HL-60 (cell line): ENCODE measurements at places on chromosomes 2 and 18.

GRCh38 chr2:213500881-213501280, 216.6 kb downstream of the SPAG16 start:
- no peak for DNase-seq

DNA sequence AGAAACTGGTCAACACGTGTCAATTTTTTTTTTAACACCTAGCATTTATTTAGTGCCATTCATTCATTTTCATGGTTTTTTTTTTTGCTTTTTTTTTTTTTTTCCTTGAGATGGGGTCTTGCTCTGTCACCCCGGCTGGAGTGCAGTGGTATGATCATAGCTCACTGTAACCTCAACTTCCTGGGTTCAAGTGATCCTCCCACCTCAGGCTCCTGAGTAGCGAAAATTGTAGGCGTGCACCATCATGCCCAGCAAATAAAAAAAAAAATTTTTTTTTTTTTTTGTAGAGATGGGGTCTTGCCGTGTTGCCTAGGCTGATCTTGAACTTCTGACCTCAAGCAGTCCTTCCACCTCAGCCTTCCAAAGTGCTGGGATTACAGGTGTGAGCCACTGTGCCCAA, 21.1 kb downstream of the USP14 start:
- no peak for DNase-seq

DNA sequence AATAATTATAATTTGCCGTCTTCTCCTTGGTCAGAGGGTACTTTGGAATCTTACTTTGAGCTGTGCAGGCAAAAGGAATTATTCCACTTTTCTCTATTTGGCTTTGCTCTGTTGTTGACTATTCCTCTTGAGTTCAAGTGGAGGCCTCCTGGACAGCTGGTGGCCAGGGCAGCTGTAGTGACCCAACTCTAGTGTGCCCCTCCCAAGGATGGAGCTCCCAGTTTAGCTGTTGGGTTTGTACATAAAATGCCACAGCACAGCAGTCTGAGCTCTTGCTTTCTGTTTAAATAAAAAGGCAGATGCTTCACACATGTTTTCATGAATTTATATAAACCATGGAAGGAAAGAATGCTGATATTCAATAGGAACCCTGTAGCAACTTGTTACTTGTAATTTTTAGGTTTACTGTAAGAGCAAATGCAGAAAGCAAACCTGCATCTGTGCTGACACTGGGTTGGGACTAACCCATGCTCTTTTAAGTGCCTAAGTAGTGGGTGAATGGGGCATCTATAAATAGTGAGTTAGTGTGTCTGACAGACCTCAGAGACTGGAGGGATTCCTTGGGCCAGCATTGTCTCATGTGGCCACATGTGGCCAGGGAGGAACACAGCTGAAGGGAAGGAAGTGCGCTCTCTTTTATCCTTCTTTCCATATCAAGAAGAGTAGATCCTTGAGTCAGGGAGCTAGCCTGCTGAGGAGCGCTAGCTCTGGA, 121.8 kb downstream of the FHOD3 start:
- DNase-seq = no peak

GRCh38 chr2:147810883-147811765, 33.7 kb upstream of the ACVR2A start:
- no peak for DNase-seq

DNA sequence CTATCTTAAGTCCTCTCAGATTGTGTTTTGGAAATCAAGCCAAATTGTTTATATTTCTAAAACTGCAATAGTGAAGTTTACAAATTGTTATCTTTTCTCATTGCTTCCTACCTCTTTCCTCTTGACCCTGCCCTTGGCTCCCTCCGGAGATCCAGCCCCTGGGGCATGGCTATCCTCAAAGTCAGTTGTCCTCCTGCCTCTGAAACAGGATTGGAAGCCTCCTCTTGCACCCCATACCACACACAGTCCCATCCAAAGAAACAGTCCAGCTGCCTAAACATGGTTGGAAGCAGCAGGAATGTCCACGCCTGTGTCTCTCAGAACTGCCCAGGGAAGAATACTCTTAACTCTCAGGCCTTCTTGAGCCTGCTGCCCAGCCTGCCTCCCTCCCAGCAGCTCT, 30.1 kb upstream of the COL6A3 start:
- DNase-seq = no peak

GRCh38 chr2:166256896-166257295, 118.8 kb downstream of the SCN9A start:
- no peak for DNase-seq

DNA sequence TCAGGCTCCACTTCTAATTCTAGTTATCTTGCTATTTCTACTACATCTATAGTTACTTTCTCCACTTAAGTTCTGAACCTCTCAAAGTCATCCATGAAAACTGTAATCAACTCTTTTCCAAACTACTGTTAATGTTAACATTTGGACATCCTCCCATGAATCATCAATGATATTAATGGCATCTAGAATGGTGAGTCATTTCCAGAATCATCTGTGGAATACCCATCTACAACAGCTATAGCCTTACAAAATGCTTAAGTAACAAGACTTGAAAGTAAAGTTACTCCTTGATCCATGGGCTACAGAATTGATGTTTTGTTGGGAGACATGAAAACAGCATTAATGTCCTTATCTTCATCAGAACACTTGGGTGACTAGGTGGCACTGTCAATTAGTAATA, 35.4 kb downstream of the BARD1 start:
- DNase-seq = no peak

DNA sequence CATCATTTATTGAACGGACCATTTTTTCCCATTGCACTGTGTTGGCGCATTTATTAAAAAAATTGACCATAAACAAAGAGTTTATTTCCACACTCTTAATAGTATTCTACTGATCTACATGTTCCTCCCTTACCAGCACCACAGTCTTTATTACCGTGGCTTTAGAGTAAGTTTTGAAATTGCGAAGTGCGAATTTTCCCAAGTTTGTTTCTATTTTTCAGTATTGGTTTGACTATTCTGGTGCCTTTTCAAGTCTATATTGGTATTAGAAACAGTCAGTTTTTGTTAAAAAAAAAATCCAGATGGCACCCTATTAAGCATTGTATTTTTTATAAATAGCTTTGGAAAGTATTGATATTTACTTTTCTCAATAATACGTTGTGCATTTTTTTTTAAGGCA, 795.1 kb upstream of the HS6ST1 start:
- DNase-seq = no peak

- no peak for DNase-seq
Measured at GRCh38 chr18:79410171-79410641, 14.5 kb downstream of the NFATC1 start.

- no peak for DNase-seq
Measured at GRCh38 chr2:4827836-4828235, 864.3 kb upstream of the SOX11 start.

GRCh38 chr2:60544954-60545560, 8.4 kb downstream of the BCL11A start:
- DNase-seq = no peak

- DNase-seq = no peak
Measured at GRCh38 chr2:128455721-128456050, 137.0 kb upstream of the HS6ST1 start.

DNA sequence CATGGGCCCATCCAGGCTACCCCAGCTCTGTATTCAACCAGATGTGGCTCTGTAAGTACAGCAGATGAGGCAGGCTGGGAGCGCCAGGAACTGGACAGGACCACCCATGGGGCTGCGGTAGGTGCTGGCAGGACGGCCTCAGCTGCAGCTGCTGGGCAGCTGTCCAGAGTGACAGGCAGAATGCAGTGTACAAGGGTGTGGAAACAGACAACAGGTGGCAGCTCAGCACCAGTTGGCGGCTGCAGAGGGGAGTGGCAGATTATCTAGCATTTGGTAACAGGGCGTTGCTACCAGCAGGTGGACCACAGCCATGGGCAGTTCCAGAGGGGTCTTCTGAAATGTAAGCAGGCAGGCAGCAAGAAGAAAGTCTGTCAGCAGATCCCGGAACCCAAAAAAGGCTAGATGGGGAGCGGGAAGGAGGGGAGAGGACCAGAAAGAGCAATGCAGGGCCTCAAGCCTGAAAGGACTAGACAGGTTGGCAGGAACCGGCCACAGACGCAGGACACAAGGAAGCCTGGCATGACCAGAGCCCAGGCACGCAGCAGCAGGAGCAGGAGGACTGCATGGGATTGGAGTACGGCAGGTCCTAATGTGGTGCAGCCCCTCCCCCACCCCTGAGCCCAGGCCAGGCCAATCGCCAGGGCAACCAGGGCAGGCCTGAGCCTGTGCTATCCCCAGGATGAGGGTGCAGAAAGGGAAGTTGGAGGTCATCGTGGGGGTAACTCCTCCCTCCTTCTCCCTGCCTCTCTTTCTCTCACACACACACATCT, 24.7 kb downstream of the PKDCC start:
- peak; percentile 33 for DNase-seq

GRCh38 chr18:5962362-5962761, 67.0 kb upstream of the TMEM200C start:
- no peak for DNase-seq

GRCh38 chr2:204010628-204011560, 74.3 kb downstream of the ICOS start:
- DNase-seq = no peak

- DNase-seq = no peak
Measured at GRCh38 chr2:40653829-40654228, 201.9 kb upstream of the SLC8A1 start.

GRCh38 chr2:65781756-65782155, 349.4 kb upstream of the SPRED2 start:
- no peak for DNase-seq

DNA sequence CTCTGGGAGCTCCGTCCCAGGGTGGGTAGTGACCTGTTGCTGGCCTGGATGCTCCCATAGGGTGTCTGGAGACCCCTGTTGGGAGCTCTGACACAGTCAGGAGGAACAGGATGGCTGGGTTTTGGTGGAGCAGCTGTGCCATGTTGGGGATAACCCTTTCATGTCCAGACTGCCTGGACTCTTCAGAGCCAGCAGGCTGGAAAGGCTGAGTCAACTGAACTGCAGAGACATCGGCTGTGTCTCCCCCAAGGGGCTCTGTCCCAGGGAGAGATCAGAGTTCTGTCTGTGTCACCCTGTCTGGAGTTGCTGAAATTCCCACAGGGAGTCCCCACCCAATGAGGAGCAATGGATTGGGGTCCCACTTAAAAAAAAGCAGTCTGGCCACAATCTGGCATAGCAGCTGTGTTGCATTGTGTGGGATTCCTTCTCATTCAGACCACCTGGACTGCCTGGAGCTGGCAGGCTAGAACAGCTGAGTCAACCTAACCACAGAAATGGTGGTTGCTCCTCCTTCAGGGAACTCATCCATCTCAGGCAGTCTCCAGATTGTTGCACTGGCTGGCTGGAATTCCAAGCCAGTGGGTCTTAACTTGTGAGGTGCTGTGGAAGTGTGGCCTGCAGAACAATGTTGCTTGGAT, 37.2 kb downstream of the AGPS start:
- DNase-seq = no peak

- no peak for DNase-seq
Measured at GRCh38 chr2:6301426-6301825, 564.3 kb downstream of the CMPK2 start.

GRCh38 chr2:130797493-130798435, 39.0 kb upstream of the ARHGEF4 start:
- DNase-seq = peak; percentile 79

GRCh38 chr2:227124811-227125210, 39.2 kb downstream of the COL4A4 start:
- no peak for DNase-seq

- DNase-seq = no peak
Measured at GRCh38 chr2:210792000-210792399, 235.6 kb downstream of the CPS1 start.

DNA sequence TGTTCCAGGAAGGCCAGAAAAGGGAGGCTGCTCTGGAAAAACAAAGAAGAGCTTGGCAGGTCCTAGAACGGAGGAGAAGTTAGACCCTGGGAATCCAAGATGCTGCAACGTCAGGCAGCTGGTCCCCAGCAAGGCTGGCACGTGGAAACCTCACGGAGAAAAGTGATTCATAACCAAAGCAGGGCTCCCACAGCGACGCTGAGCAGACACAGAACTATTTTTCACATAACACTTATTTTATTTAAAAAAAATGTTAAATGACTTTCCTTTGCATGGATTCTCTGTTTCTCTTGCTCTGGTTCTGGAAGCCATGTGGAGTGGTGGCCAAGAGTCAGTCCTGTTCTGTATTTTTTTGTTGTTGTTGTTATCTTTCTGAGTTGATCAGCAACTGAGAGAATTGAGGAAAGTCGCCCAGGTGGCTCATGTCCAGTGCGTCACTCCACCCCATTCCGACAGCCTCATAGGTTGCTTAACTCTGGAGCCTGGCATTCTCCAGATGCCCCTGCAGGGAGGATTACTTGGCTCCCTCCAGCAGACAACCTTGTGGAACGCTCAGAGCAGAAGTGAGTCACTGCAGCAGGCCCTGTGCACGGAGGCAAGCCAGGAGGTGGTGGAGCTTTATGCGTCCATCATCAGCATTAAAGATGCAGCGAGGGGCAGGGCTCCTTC, 229.9 kb upstream of the HDAC4 start:
- no peak for DNase-seq
